Naive B cell (primary cell): ENCODE measurements at places on chromosomes 4 and X. TPM values are rescaled to one million over a fixed set of nuclear protein-coding genes. Genes with fewer than 3 reads are reported as not detected.

PRRG3 gene
- not detected for polyA plus RNA-seq

BRCC3 gene
- 26.8 TPM for polyA plus RNA-seq

NAP1L2 gene
- 3.2 TPM for polyA plus RNA-seq

CCNQ gene
- polyA plus RNA-seq = 59.2 TPM

PABPC1L2B gene
- polyA plus RNA-seq = not detected

NUP62CL gene
- 1.8 TPM for polyA plus RNA-seq

LUZP4 gene
- polyA plus RNA-seq = not detected

CXCL5 gene
- polyA plus RNA-seq = 0.53 TPM

PITX2 gene
- not detected for polyA plus RNA-seq

BST1 gene
- 0.29 TPM for polyA plus RNA-seq

LCORL gene
- polyA plus RNA-seq = 8.0 TPM

IL3RA gene
- polyA plus RNA-seq = 33.6 TPM

CXCL6 gene
- polyA plus RNA-seq = not detected

HNRNPH2 gene
- 102 TPM for polyA plus RNA-seq

BEND2 gene
- 0.32 TPM for polyA plus RNA-seq

MID1 gene
- 1.3 TPM for polyA plus RNA-seq

VSIG1 gene
- not detected for polyA plus RNA-seq

GPC4 gene
- polyA plus RNA-seq = not detected

ZAR1 gene
- polyA plus RNA-seq = not detected

RHOXF2 gene
- polyA plus RNA-seq = 0.11 TPM

TMPRSS11A gene
- not detected for polyA plus RNA-seq

SPANXN3 gene
- polyA plus RNA-seq = not detected

ARHGEF38 gene
- not detected for polyA plus RNA-seq

FRMD7 gene
- not detected for polyA plus RNA-seq

SLC6A14 gene
- not detected for polyA plus RNA-seq

NAA10 gene
- 85.5 TPM for polyA plus RNA-seq

METAP1 gene
- 19.9 TPM for polyA plus RNA-seq

FHDC1 gene
- not detected for polyA plus RNA-seq

DCX gene
- polyA plus RNA-seq = not detected

DYNLT3 gene
- polyA plus RNA-seq = 35.7 TPM

TAF7L gene
- not detected for polyA plus RNA-seq

PAGE5 gene
- polyA plus RNA-seq = not detected

ALG13 gene
- polyA plus RNA-seq = 129 TPM

FRAS1 gene
- 0.01 TPM for polyA plus RNA-seq

SULT1B1 gene
- polyA plus RNA-seq = not detected

IL1RAPL1 gene
- polyA plus RNA-seq = not detected

TMPRSS11B gene
- not detected for polyA plus RNA-seq
